NB4 (cell line): ENCODE measurements at places on chromosomes 5 and 9.
A peak's percentile ranks its signal among the peaks of the same experiment; 100 is the strongest.

- no peak for DNase-seq
Measured at GRCh38 chr9:5178126-5178805, 7.2 kb downstream of the INSL6 start.

DNA sequence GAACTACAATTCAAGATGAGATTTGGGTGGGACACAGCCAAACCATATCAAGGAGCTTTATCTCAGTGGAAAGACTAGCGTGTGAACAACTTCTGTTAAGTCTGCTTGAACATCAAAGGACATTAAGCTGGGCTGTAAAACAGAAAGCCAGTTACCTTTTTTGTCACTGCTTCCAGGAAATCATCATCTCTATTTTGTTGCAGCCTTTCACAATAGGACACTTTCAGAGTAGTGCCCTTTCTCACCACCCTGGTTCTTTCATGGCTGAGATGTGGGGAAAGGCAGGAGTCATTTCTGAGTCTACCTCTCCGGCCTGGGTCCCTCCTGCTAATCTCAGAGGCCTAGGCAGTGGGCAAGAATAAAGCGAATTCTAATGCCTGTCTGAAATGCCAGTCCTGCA lies 96.2 kb upstream of the PPP1R2B start:
- DNase-seq, result no peak

GRCh38 chr5:143159031-143159430 lies 244.5 kb downstream of the NR3C1 start:
- DNase-seq, result peak; percentile 40

GRCh38 chr5:82421119-82421518 lies 143.0 kb upstream of the RPS23 start:
- DNase-seq, result no peak

GRCh38 chr9:131839281-131840084 lies 99.6 kb upstream of the RAPGEF1 start:
- peak; percentile 59 for DNase-seq

DNA sequence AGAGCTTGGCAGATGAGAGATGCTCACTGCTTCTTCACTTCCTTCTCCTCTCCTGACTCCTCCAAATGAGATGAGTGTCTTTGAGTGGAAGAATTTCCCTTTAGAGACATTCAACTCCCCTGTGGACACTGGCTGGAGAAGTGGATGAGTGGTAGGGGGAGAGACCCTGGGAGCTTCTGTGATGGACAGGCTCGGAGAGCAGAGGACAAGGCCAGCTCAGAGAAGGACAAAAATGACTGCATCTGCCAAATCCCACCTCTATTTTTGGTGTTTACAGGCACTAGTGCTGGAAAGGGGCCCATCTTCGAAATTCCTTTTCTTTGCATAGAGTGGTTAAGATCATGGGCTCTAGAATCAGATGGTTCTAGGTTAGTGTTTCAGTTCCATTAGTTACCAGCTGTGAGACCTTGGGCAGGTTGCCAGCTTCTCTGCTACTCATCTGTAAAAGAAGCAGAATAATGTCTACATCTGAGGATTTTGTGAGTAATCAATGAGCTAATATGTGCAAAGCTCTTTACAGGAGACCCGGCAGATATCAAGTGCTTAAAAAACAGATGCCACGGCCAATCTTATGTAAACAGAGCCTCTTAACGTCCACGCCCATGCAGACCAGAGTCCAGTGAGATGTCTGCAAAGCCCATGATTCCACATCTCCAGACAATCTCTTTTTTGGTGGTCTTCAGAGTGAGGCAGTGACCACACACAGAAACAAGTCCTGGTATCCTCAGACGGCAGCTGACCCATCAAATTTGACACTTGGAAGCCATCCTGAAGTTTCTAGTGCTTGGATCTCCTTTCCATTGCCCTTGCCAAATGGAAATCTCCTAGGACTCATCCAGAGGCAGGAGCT lies 13.6 kb upstream of the COL27A1 start:
- no peak for DNase-seq

GRCh38 chr5:167147879-167148278 lies 1143.6 kb upstream of the WWC1 start:
- no peak for DNase-seq

GRCh38 chr9:6630502-6631206 lies 14.9 kb downstream of the GLDC start:
- DNase-seq, result no peak

DNA sequence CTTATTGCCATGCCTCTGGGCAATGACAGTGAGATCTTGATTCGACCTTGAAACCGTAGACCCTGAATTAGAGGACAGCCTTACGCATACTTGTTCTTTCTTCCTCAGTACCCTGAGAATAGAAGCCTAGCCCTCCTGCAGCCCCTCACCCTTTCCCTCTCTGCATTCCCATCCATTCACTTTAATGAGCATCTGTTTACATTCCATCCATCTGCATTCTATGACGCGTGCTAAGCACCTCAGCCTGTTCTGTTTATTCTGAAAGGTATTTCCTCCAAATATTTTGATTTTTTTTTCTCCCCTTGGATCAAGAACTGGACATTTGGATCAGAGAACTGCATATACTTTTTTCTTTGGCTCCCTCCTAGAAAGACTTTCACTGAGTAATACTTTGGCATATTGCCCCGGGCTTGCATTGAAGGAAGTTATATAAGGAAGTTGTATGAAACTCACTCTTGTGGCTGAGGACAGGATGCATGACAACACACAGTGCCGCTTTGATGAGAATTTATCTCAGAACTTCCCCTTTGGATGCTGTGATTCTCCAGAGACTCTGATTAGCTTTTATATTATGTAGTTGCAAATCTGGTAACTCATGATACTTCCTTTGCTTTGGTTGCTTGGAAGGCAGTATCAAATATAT lies 15.7 kb downstream of the TMEM8B start:
- DNase-seq, result peak; percentile 86
